Activated B cell treated with CpG ODN at 0.5 μM for 24 hours (primary cell): ENCODE measurements at places on chromosomes 1 and 21.
A peak's percentile ranks its signal among the peaks of the same experiment; 100 is the strongest.

DNA sequence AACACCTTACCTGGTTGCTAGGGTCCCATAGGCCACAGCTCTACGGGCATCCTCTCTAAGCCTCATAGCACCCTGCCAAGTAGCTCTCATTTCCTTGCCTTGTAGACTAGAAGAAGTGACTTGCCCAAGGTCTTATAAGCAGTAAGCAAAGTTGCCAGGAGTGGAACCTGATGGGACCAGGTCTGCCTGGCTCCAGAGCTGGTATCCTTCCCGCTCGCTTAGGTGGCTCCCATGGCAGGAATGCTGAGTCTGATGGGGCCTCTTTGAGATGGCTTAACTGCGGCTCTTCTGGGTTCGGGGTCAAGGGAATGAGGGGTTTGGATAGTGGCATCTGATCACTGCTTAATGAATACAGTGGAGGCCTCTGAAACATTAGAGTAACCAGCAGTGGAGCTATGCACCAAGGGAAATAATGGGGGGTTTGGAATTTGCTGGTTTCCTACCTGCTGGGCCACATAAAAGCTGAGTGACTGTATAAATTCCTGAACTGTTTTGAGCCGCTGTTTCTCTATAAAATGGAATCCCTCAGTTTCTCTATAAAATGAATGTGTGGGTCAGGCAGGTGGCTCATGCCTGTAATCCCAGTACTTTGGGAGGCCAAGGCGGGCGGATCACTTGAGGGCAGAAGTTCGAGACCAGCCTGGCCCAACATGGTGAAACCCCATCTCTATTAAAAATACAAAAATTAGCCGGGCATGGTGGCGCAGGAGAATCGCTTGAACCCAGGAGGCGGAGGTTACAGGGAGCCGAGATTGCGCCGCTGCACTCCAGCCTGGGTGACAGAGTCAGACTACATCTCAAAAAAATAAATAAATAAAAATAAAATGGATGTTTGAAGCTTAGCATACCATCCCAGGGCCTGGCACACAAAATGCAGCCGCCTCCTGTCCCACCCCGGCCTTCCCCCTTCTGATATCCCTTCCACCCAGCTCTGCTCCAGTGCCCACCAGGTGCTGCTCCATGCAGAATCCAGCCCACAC is 12.4 kb downstream of the FAM151A start:
- DNase-seq, result no peak

GRCh38 chr1:150464422-150464826 is 22.8 kb upstream of the TARS2 start:
- DNase-seq, result peak; percentile 32

GRCh38 chr1:167666416-167666815 is 36.4 kb downstream of the RCSD1 start:
- DNase-seq, result no peak

- no peak for DNase-seq
Measured at GRCh38 chr1:204819495-204819894, 51.2 kb upstream of the NFASC start.

DNA sequence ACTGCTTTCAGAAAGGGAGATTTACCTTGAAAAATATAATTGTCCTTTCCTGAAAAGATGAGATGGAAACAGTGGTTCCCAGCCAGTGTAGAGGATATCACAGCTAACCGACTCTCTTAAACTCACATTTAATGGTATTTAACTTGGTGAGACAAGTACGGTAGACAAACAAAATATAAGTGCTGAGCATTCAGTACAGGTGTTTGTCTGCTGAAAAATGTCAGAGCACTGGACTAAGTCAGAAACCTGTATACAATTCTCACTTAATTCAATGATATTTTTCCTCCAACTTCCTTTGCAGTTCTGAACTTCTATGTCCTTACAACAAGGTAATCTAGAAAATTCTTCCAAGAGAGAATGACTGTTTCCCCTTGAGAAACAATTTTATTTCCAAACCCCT is at the start of gene LCE1B:
Gene LCE1B, plus strand, starts transcription at position 301 of the 400 bp plus-strand sequence. CDS start 476 bp downstream, outside the sequence.
- DNase-seq, result no peak

- DNase-seq, result no peak
Measured at GRCh38 chr1:213538251-213538650, 449.5 kb upstream of the PROX1 start.

- no peak for DNase-seq
Measured at GRCh38 chr1:6185151-6185550, 5.0 kb upstream of the CHD5 start.

DNA sequence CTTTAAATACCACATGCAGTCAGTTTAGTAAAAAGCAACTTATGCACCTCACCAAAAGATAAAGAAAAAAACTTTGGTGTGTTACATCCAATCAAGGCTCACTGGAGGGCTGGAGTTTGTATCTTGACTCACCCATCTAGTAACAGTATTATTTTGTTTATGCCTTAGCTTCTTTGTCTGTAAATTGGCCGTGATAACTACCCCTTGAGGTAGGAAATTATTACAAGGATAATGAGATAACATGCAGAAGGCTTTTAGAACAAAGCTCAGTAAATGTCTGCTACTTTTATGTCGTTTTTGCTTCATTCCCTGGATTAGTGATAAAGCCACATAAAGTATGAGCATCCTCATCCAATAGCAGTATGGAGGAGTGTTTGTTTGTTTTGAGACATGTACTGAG is 94.8 kb downstream of the ATP5PO start:
- DNase-seq, result no peak

DNA sequence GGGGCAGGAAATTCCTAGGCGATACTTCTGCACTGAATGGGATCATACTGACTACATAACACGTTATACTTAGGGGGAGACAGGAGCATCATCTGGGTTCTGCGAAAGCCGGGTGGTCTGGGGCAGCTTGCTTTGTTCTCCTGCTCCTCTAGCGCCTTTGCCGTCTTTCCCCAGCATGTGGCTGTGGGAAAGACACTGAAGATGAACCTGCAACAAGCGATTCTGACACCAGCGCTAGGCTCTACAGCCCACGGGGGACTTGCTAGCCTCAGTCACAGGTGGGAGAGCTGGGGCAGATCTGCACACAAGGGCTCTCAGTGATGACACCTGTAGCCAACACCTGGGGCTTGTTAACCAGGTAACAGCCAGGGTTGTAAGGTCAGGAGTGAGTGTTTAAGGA is 51.8 kb downstream of the CD46 start:
- no peak for DNase-seq

- no peak for DNase-seq
Measured at GRCh38 chr1:112618114-112618720, 724 bp downstream of the ST7L start.

GRCh38 chr21:14900611-14901010 is 164.2 kb downstream of the NRIP1 start:
- DNase-seq, result no peak

- DNase-seq, result no peak
Measured at GRCh38 chr1:93459126-93459525, 11.2 kb downstream of the FNBP1L start.

- no peak for DNase-seq
Measured at GRCh38 chr1:15413563-15414444, 4.1 kb downstream of the EFHD2 start.

- DNase-seq, result no peak
Measured at GRCh38 chr1:201648066-201648906, 109.4 kb downstream of the NAV1 start.

DNA sequence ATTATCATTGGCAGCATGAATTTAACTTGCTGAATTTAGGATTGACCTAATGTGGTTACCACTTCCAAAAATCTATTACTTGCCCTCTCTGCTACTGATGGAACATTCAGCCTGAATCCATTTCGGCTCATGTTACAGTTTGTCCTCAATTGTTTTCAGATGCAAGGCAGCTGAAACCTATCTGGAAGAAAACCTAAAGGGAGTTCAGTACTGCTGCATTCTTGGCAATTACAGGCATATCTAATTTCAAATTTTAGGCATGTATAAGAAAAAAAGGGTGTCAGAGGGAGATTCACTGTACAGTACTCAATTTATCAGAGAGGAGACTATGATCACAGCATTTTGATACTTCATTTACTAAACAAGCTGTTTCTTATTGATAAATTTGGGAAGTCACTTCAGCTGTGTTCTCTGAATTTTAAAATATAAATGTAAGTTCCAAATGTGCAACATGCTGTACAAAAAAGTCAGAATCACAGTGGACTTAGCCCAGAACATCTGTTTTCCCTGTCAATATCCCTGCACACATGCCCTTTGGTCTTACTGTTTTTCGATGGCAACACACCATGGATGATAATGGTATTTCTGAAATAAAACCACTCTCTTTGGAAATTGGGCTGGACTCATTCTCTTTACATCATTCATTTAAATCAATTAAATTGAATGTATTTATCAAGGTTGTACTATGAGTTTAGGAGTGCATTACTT is 651.6 kb upstream of the ADGRL4 start:
- no peak for DNase-seq

DNA sequence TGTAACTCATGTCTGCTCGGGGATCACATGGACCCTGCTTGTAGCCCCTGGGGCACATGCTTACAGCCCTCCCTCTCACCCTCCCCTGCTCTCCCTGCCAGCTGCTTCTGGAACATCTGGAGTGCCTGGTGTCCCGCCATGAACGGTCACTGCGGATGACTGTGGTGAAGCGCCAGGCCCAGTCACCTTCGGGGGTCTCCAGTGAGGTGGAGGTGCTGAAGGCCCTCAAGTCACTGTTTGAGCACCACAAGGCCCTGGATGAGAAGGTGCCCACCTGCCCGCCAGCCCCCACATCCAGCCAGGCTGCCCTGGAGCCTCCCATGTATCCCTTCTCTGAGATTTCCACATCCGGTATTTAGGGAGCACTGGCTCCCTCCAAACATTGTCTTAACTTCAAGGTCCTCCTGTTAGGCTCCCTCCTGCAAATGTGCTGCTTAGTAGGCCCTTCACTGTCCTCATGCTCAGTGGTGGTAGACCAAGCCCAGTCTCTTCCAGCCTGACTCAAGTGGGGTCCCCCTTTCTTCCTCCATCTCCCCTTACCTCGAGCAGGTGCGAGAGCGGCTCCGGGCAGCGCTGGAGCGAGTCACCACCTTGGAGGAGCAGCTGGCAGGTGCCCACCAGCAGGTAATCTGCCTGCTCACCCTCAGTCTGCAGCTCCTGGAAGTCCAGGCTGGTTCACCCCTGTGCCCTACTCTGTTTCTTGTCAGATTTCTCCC is 17.7 kb downstream of the PPFIA4 start:
- no peak for DNase-seq

DNA sequence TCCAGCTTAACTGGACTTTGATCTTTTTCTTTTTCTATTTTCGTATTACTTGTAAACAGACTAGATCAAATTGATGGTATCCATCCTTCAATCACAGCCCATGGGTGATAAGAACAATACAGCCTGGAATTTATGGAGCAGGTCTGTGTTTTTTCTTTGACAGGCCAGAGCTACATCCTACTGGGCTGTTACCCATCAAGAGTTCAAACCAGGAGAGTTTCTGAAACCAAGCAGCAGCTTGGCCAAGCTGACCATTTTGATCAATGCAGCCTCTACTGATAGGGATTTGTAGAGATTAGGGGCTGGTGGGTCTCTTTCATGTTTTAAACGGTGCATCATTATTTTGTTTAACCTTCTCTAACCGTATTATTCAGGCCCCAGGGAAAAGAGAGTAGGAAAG is 24.3 kb upstream of the CCDC190 start:
- DNase-seq, result no peak
